Kidney epithelial cell (primary cell): ENCODE measurements at places on chromosomes 1 and 21. TPM values are rescaled to one million over a fixed set of nuclear protein-coding genes. Genes with fewer than 3 reads are reported as not detected.

The AK5 gene
- total RNA-seq: 1.8 and 8.6 TPM in 2 replicates

The TMEM269 gene
- 0.04 and 0.27 TPM in 2 replicates for total RNA-seq

The KRTAP13-2 gene
- total RNA-seq: not detected in 2 replicates

The ANGPTL3 gene
- not detected in 2 replicates for total RNA-seq

The SLC30A10 gene
- total RNA-seq: not detected in 2 replicates

The TIPRL gene
- total RNA-seq: 27.9 and 49.0 TPM in 2 replicates

The LAPTM5 gene
- 2.6 and 3.1 TPM in 2 replicates for total RNA-seq

The SUSD4 gene
- 0.84 and 1.8 TPM in 2 replicates for total RNA-seq

The WNT9A gene
- 10.1 and 10.3 TPM in 2 replicates for total RNA-seq

The TEDDM1 gene
- total RNA-seq: not detected in 2 replicates

The LAD1 gene
- 36.1 and 38.9 TPM in 2 replicates for total RNA-seq

The DNM3 gene
- total RNA-seq: 1.6 and 2.7 TPM in 2 replicates

The RGSL1 gene
- total RNA-seq: not detected in 2 replicates

The FAM43B gene
- 0.13 and 0.34 TPM in 2 replicates for total RNA-seq

The TMEM50B gene
- total RNA-seq: 29.4 and 32.0 TPM in 2 replicates

DNA sequence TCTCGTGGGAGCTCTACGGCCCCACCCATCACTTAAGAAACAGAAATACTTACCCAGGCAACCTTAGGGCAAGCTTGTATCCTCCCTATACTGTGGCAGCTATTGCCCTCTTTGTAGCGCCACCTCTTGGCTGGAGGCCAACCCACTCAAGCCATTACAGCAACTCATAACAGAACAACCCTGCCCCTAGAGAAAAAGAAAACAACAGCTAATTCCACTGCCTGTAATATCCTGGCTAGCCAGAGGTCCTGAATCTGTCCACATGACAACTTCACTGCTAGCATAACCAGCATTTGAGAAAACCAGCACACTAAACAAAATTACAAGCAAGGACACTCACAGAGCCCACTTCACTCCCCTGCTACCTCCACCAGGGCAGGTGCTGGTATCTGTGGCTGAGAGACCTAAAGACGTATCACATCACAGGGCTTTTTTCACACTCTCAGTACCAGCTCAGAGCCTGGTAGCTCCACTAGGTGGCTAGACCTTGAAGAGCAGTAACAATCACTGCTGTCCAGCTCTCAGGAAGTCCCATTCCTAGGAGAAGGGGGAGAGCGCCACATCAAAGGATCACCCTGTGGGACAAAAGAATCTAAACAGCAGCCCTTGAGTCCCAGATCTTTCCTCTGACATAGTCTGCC lies 14.5 kb upstream of the MX1 start:
- no peak for DNase-seq

- DNase-seq: no peak
Observed at GRCh38 chr1:168603501-168604110, 27.2 kb downstream of the XCL1 start.

- DNase-seq: no peak
Observed at GRCh38 chr1:82487778-82488177, 687.0 kb downstream of the ADGRL2 start.

GRCh38 chr1:220001095-220001501 lies 45.2 kb downstream of the EPRS1 start:
- DNase-seq: no peak

GRCh38 chr1:194394676-194395075 lies 1208.3 kb upstream of the B3GALT2 start:
- DNase-seq: no peak

GRCh38 chr1:116110567-116111523 lies at the start of gene MAB21L3:
TSS of gene MAB21L3 (plus strand) at chr1:116111399. CDS start at chr1:116112616, 1,217 bp downstream.
- DNase-seq: no peak

DNA sequence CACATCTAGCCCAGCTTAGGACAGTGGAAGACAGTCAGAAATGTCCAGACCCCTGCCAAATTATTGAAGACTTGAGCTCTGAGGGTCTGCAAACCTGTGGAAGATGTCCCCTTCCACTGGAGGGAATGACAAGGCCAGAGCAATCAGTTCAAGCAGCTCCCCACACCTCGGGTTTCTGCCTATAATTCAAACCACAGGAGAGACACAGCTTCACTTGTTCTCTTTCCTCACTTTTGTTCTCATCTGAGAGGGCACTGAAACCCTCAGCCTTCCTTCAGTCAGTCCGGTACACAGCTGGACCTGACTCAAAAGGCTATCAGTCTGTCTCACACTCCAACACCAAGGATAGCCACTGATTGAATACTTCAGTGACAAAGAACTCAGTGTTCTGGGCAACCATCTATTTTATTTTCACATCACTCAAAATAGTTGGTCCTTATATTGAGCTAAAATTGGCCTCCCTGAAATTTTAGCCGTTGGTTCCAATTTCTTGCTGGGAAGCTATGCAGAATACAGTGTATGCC lies 70.1 kb downstream of the TENT5C start:
- no peak for DNase-seq

DNA sequence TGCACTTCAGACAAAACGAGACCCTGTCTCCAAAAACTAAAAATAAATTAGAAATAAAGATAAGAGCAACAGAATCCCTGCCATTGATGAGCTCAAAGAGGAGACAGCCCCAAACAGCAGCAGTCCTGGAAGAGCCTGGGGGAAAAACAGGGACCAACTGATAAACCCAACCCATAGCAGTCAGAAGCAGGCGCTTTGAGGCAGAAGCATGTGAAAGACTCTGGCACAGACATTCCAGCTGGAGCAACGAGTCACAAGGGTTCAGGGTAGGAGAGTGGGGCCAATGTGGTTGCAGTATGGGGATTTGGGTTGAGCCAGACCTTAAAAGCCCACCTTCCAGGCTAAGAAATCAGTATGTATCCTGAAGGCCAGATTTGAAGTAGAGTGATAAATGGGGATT lies 78.5 kb downstream of the MPZL1 start:
- DNase-seq: no peak

DNA sequence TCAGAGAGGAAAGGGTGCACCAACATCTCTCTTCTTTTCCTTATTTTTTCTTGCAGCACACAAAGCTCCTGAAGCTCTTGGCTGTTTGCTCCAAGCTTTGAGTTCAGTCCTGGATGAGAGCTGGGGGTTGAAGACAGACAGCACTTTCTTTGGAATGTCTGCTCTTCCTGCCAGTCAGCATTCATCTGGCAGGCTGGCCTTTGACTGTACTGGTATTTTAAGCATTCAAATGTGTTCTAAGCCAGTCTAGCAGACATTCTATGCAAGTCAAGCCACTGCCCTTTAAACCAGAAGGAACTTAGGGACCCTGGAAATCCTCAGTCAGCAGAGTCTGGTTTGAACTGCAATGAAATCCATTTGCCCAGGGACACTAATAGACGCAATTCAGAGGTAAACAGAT lies 45.0 kb downstream of the XCL1 start:
- no peak for DNase-seq

GRCh38 chr1:20551161-20551560 lies 1.2 kb upstream of the FAM43B start:
- no peak for DNase-seq

DNA sequence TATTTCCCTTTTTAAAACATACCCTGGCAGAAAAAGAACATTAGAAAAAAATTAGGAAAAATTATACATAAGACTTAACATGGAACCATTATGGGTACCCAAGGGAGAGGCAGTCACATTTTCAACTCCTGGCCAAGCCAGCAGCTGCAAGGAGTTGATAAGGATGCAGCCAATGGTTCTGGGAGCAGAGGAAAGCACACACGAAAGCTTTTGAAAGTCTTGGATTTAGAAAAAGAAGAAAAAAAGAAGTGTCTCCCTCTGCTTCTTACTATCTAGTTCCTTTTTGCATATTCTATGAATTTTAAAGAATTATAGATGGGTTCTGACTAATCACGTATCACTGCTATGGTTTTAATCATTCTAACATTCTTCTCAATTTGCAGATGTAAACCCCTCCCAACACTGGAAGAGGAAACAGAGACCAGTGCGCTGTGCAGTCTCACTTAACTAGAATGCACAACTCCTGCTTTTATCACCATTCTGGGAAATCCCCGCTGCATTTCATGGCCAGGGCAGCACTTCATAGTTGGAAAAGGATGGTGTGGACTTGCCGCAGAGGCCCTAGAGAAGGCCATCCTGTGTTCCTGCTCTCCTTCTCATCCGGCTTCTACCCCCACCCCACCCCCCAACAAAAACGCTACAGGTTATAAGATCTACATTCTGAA lies 2.7 kb upstream of the CD58 start:
- DNase-seq: no peak

DNA sequence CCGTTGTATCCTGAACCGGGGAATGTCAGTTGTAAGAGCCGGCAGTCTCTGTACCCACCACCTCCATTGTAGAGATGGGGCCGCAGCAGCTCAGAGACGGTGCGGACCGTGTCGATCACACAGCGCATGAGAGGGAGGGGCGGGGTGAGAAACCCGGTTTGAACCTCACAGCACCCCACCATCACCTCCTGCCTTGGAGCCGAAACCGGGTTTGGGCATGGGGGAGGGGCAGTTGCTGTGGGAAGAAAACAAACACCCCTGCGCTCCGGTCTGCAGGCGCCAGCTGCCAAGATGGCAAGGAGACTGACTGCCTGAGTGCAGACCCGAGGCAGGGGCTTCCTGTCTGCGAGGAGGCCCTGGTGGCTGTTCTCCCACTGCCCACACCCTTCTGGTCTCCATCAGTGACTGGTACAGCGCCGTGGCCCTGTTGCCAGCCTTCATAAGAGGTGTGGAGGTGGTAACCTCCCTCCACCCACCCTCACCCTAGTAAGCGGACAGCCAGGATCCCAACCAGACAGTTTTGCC lies 69.2 kb upstream of the SSBP3 start:
- no peak for DNase-seq

GRCh38 chr21:45821315-45821962 lies 160.1 kb upstream of the COL6A1 start:
- no peak for DNase-seq

- peak; percentile 19 for DNase-seq
Observed at GRCh38 chr1:16396591-16396990, 29.5 kb downstream of the SZRD1 start.

GRCh38 chr21:40658311-40658710 lies 188.6 kb downstream of the DSCAM start:
- DNase-seq: no peak

- no peak for DNase-seq
Observed at GRCh38 chr1:150164779-150165178, 15.1 kb downstream of the PLEKHO1 start.

- DNase-seq: no peak
Observed at GRCh38 chr1:40620150-40620549, 45.3 kb downstream of the RIMS3 start.

DNA sequence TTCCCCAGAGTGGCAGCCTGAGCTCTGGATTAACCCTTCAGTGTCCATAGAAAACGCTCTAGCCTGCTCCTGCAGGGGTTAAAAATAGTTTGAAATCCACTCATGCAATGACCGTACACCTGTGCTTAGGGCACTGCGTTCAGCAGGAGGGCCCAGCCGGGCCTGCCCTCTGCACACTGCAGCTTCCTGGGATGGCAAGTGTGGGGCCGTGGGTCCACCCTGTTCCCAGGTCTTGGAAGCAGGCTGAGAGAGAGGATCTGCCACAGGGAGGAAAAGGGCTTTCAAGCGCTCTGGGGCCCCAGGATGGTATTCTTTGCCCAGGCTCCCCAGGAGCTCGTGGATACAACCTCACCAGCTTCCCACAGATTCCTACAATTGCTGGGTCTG lies 1.5 kb upstream of the S100B start:
- no peak for DNase-seq

DNA sequence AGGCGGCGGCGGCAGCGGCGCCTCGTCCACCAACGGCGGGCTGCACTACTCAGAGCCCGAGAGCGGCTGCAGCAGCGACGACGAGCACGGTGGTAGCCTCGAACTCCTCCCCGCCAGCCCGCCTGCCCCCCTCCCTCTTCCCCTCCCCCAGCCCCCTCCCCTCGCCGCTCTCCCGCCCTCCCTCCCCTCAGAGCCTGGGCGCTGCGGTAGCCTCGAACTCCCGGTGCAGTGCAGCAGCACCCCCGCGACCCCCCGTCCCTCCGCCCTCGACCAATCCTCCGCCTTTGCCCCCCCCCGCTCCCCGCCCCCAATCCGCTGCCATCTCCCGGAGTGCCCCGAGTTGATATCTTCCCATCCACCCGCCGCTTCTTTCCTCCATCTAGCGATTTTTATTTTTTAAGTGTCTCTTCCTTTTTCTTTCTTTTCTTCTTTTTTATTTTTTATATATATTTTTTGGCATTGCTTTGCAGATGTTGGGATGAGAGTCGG lies 516 bp downstream of the RCOR3 start:
- no peak for DNase-seq

- DNase-seq: no peak
Observed at GRCh38 chr1:229563701-229564100, 5.2 kb upstream of the ABCB10 start.

DNA sequence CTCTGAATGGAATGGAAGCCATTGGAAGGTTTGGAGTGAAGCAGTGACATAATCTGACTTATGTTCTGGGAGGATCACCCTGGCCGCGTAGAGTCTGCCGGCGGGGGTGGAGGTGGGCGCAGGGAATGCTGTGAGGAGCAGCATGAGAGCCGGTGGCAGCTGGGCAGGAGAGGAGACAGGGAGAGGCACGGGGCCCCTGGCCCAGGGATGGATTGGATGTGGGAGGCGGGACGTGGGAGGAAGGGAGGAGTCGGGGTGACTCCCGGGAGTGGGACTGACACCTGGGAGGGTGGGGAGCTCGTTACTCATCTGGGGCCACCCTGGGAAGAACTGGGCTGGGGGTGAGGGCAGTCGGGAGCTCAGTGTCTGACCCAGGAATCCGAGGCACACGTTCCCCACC lies 10.4 kb upstream of the KCNAB2 start:
- DNase-seq: no peak

GRCh38 chr1:165144757-165145397 lies 211.6 kb downstream of the LMX1A start:
- no peak for DNase-seq

DNA sequence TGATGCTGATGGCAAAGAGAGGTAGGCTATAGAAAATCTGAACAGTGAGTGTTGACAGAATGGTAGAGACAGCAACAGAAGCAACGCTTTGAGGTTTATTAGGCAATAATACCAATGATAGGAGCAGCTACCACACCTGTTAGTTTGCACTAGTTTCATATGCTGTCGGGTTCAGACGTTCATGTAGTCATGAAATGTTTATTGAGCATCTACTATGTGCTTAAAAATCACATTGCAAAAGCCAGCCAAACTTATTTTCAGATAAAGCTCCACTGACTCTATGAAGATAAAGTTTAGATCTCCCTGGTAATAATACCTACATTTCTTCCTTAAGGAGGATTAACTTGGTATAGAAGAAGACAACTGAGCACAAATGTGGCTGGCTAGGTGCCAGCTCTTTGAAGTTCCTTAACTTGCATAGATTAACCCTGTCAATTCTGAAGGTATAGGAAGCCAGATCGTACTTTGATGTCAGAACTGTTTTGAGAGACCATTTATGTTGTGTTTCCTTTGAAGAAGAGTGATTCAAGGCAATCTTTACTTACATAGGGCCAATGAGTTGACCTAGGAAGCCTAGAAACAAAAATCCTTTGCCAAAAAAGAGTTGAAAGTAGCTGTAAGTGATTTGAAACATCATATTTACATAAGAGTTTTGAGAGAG lies 71.5 kb downstream of the DISP1 start:
- DNase-seq: no peak

- no peak for DNase-seq
Observed at GRCh38 chr1:53689736-53690326, 49.1 kb downstream of the GLIS1 start.
